ENCODE measurements at places on chromosomes 12 and 14.
A peak's percentile ranks its signal among the peaks of the same experiment; 100 is the strongest.

DNA sequence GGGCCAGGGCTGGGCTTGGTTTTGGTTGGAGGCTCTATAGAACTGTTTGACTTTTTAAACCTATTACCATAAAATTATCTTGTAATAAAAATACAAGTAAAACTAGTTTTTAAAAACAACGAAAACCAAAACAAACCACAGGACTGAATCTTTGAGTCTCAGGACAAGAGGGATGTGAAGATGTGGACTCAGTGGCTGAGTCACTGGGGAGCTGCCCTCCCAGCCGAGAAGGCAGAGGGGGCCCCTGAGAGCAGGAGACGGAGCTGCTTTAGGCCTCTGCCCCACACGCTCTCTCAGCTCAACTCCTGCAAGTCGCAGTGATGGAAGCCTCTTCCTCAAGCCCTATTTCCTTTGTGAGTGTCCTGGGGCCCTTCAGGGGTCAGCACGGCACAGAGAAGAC, 59.0 kb downstream of the CDC42BPB start:
- DNase-seq: no peak

DNA sequence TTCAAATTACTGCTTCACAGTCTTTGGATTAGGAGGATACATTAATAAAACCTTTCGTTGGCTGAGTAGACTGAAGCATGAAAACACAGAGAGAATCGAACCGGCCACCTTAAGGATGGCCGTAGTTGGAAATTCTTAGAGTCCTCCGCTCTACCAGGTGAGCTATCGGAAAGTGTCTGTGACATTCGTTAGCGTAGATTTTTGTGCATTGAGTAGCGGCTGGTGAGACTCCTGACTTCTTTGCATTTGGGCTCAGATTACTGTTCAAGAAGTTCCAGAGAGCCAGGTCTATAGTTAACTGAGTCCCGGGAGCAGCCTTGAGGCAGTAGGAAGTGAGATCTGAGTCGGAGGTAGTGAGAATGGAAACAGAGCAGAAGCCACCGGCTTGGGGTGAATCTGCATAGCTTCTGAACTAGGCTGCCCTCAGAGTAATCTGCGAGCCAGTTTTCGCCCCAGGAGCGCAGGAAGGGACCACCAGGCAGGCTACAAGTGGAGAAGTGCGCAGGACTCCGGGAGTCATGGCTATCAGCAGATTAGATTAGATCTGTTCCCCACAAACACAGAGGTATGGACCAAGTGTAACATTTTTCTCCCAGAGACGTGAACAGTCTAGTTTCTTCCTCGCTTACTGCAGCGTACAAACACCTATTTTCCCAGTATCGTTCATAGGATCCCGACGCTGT, 11.0 kb downstream of the OR6S1 start:
- DNase-seq: peak; percentile 70

DNA sequence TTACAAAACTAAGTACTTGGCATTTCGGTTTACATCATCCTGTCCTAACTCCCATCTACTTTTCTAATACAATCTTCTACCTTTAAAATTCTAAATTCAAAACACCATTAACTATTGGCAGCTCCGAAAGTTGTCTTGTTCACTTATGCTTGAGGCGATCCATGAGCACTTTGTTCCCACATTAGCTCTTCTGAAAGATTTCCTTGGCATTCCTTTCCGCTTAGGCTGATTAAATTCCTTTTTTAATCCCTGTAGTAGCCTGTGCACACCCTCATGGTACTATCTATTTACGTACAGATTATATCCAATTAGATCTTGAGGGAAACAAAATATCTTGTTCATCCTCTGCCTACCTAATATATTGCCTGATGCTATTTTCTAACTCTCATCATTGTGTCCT, 480.7 kb downstream of the PRKD1 start:
- no peak for DNase-seq

DNA sequence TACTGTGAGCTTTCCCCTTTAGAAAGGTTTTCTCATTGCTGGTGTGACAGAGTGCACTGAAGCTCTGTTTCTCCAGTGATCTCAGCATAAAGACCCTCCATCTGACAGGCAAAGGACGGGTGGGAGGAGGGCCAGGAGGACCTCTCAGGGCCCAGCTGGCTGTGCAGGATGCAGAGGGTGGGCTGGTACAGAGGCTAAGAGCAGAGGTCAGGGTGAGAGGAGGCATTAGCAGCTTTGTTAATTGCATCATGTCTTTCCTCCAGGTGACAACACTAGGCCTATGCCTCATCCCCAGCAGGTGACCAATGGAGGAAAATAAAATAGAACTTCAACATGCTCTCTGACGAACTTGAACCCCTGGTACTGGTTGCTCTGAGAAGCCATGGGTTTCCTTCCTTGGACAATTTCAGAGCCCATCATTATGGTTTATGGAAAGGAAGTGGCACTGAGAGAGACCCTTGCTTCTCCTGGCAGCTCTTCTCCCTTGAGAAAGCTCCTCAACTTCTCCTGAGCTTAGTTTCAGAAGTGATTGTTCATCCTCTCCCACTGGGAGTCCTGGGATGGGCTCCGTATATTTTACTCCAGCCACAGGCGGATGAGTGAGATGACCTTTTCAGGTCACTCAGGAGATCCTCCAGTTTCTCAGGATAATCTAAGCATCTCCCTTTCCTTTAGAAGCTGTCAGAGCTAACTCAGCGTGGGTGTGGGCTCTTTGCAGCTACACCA, 45.8 kb upstream of the ATP23 start:
- DNase-seq: peak; percentile 26

DNA sequence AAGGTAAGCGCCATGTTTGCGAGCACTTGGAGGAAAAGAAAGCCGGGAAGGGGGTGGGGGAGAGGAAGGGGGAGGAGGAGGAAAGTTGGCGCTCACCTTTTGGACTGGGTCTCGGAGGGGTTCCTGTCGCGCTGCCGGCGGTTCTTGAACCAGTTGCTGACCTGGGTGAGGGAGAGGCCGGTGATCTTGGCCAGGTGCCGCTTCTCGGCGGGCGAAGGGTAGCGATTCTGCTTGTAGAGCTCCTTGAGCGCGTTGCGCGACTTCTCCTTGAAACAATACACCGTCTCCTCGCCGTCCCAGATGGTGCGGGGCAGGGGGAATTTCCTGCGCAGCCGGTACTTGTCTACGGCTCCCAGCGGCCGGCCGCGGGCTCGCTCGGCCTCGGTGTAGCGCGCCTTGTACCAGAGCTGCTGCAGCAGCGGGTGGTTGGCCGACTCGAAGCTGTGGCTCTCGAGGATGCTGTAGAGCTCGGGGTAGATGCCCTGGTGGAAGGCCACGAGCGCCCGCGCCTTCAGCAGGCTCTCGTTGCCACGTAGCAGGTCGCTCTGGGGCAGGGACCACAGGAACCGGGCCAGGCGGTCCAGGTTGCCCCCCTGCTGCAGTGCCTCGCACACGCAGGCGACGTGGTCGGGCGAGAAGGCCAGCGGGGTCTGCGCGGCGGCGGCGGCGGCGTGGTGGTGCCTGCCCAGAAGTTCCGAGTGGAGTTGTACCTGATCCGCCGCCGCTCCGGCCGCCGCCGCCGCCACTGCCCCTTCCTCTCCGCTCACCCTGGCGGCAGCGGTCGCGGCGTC, 840 bp downstream of the SIX4 start:
- peak; percentile 84 for DNase-seq

GRCh38 chr14:92103363-92103989, 2.9 kb downstream of the ATXN3 start:
- peak; percentile 24 for DNase-seq

DNA sequence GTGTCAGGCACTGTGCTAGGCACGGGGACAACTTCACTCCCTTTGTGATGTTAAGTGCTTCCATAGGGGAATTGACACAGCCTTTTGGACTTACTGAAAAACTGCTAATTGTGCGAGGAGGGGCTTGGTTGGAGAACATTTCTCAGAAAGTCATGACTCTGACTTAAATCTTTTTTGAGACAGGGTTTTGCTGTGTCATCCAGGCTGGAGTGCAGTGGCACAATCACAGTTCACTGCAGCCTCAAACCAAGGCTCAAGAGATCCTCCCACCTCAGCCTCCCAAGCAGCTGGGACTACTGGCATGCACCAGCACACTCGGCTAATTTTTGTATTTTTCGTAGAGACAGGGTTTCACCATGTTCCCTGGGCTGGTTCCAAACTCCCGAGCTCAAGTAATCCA, 10.2 kb upstream of the LTBP2 start:
- DNase-seq: no peak

GRCh38 chr14:64817631-64818030, 62.1 kb downstream of the SPTB start:
- DNase-seq: peak; percentile 13

DNA sequence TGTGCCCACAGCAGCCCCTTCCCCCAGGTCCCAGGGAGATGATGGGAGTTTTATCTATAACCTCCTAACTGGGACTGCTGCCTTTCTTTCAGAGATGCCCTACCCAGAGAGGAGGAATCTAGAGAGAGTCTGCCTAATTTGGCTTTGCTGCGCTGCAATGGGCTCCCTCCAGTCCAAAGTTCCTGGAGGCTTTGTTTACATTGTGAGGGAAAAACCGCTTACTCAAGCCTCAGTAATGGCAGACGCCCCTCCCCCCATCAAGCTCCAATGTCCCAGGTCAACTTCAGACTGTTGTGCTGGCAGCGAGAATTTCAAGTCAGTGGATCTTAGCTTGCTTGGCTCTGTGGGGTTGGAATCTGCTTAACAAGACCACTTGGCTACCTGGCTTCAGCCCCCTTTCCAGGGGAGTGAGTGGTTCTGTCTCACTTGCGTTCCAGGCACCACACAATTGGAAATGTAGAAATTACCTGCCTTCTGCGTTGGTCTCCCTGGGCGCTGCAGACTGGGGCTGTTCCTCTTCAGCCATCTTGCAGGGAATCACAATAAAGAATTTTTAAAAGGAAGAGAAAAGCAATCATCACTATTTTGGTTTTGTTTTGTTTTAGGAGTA, 262.5 kb downstream of the FOXG1 start:
- peak; percentile 28 for DNase-seq

DNA sequence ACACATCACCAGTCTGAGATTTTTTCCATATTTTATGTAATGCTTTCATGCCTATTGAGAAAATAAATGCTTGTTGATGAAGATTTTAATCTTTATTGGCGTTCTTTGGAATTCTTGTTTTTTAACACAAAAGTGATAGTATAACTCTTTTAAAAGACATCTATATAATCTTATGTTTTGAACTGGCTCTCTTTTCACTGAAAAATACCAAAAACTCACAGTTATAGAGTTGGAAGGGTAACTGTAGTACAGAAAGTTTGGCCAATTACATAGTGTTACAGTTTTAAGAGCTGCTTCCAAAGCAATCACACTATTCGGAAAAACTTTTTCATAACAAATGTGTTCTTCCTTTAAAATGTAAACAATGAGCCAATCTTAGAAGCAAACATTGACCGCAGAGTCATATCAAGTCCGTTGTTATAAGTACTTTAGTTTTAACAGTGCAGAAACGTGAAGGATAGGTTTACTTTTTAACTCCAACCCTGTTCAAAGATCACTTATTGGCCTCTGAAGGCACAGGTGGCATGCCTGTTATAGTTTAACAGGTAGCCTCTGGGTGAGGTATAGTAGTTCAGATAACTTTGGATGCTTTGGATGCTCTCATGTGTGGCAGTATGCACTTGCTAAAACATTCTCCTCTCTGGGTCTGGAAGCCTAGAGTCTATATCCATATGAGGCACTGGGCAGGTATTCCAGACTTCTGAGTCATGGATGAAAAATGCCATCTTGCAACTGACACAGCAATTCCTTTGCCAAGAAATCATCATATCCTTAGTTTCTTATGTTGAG, 12.1 kb upstream of the NTN4 start:
- DNase-seq: no peak

DNA sequence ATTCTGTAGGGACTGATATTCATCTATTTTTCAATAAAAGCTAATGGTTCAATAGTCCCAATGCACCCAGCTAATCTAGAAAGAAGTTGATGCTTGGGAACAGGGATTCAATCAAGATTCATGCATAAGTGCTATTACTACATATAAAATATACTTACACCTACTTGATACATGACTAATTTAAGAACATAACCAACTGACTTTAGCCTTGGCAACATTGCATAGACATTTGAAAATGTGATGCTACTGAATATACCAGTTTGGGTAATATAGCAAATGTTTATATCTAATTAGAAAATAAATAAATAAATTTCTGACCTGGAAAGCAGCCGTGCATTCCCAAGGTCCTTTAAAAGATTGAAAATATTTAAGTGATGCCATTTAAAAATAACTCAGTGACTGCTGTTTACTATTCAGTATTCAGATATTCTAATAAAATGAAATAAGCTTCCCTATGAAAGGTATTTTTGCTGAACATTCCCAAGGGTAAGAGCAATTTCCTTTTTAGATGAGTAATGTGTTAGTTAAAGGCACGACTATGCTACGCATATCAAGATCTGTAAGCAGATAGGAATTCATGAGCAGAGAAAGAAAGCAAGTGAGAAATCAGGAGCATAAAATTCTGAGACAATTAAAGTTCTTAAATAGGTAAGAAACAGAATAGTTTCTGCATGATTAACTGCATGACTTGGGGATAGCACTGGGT, 160.6 kb upstream of the SYT1 start:
- DNase-seq: no peak

DNA sequence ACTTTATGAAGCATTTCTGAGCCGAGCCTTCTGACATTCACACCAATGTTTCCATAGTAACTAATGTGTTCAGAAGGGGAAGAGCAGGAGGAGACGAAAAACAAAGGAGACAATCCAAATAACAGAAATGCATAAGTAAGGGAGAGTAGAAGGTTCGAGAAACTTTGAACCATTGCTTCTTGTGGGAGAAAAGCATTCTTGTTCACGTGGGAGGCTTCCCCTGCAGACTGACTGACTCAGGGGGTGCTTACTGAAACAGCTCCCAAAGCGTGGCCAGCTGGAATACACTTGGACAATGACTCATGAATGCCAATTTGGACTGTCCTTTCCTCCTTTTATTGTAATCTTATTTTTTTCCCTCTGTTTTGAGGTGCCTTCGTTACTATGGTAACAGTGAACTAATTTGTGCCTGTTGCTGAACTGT, 73.9 kb downstream of the NEDD1 start:
- DNase-seq: peak; percentile 33

- DNase-seq: peak; percentile 12
Measured at GRCh38 chr14:55107766-55108554, 21.1 kb upstream of the LGALS3 start.

DNA sequence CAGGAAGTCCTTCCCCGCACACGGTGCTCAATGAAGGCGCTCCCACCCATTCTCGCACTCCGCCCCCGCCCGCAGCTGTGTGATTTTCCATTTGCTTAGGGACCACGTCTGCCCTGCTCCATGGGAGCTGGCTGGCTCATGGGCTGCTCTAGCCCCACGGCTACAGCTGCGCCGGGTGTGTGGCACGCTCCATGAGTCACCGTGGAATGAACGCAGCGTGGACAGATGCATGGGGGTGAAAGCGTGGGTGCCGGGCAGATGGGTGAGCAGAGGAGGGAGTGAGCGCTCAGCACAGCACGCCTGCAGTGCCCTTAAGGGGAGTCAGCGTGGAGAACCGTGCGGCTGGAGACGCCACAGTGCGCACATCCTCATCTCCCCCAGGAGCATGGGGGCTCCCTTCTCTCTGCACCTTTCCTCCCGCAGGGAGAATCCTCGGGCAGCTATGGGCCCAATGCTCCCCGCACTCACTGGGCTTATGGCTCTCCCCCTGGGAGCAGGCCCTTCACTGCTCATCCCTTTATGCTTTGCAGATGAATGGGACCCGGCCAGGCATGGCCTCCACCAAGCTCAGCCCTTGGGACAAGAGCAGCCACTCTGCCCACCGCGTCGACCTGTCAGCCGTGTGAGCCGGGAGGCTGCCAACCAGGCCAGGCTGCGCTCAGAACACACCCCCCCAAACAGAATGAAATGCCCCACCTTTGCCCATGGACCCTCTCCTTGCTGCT, 185.1 kb downstream of the ADGRD1 start:
- no peak for DNase-seq

- peak; percentile 40 for DNase-seq
Measured at GRCh38 chr12:49568442-49569162, 660 bp upstream of the MCRS1 start.

GRCh38 chr12:27052176-27052575, 29.8 kb downstream of the MED21 start:
- no peak for DNase-seq

All from NCI-H69 (cell line).